Activated CD4-positive, alpha-beta memory T cell treated with anti-CD3 and anti-CD28 coated beads for 36 hours (primary cell): ENCODE measurements at places on chromosomes 1 and 21. TPM values are rescaled to one million over a fixed set of nuclear protein-coding genes. Genes with fewer than 3 reads are reported as not detected.

Gene GCSAML
- total RNA-seq: not detected

- H3K4me3 ChIP-seq: no peak overlapping the region
- no peaks in the 10 kb centered on the region for H3K4me1 ChIP-seq
- DNase-seq: no peak
Measured at GRCh38 chr1:85134583-85135391, 66.0 kb downstream of the SYDE2 start.

DNA sequence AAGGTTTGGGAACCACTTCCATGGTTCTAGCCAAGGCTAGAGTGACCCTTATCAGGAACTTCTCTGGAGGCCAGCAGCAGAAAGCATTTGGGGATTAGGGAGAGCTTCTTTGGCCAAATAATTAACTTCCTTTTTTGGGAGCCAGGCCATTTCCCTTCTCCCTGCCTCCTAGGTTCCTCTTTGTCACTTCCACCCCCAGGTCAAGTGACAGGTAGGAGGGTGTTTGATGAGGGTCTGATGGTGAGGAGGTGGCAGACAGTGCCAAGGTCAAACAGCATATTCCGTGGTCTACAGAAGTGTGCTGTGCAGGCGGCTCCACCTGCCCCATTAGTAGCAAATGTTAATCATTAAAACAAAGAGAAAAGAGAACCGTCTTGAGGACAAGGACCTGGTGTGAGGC, 1.9 kb upstream of the KCNA10 start:
- DNase-seq: no peak
- H3K27ac ChIP-seq: no peak overlapping the region
- peaks cover 18% of the 10 kb centered on the region for H3K27me3 ChIP-seq
- peaks cover 5% of the 10 kb centered on the region for H3K4me1 ChIP-seq

DNA sequence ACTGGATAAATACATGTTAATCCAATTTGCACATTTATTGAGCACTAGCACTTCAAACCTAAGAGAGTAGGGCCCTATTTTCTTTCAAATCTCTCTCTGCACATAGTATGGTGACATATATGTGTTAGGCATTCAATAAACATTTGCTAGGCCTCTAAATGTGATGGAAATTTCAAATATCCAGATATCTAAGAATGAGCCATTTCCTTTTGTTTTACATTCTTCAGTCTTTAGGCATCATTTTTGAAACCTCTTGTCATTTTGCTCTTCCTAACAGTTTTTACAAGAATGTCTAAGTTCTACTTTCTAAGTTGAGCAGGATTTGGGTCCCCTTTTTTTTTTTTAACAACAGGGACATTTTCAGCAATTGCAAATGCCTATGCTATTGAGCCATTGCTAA, 395.7 kb upstream of the ST6GALNAC5 start:
- no peak overlapping the region for H3K27ac ChIP-seq
- H3K27me3 ChIP-seq: no peaks in the 10 kb centered on the region
- no peaks in the 10 kb centered on the region for H3K4me1 ChIP-seq
- H3K4me3 ChIP-seq: no peak overlapping the region
